ENCODE measurements at places on chromosomes 1 and 21. TPM values are rescaled to one million over a fixed set of nuclear protein-coding genes. Genes with fewer than 3 reads are reported as not detected.
A peak's percentile ranks its signal among the peaks of the same experiment; 100 is the strongest.

Gene ZNF684
- 6.0 TPM for total RNA-seq

DNA sequence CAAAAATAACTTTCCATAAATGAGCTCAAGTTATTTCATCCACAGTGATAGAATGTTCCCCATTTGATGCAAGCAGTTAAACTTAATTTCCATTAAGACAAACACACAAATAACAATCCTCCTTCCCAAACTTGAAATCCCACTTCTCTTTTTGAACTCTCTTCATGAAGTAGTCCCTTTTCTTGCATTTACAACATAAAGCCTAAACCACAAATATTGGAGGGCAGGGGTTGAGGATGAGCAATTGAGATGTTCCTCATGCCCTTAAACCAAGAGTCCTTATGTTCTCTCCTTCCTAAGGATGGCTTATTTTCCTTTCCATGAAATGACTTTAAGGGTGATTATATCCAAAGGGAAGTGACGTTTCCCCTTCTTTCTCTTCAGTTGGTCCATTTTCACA is 228.8 kb downstream of the DISC1 start:
- peaks cover 3% of the 10 kb centered on the region for H3K36me3 ChIP-seq
- H3K4me3 ChIP-seq: no peak overlapping the region
- no peaks in the 10 kb centered on the region for H3K27me3 ChIP-seq
- DNase-seq: no peak
- H3K4me1 ChIP-seq: peaks cover 5% of the 10 kb centered on the region

Gene SPATA45
- total RNA-seq: 0.44 TPM

Gene SLC22A15
- total RNA-seq: 0.53 TPM

GRCh38 chr1:161307892-161308638 is 1.7 kb downstream of the MPZ start:
- no peak overlapping the region for H3K27ac ChIP-seq
- H3K4me3 ChIP-seq: no peak overlapping the region
- no peaks in the 10 kb centered on the region for H3K36me3 ChIP-seq
- no peak for DNase-seq
- H3K27me3 ChIP-seq: peaks cover 14% of the 10 kb centered on the region
- peaks cover 26% of the 10 kb centered on the region for H3K4me1 ChIP-seq

- DNase-seq: peak; percentile 81
- no peak overlapping the region for H3K4me3 ChIP-seq
- H3K4me1 ChIP-seq: peaks cover 46% of the 10 kb centered on the region
- peak overlapping the region; percentile 80 for H3K27ac ChIP-seq
- H3K36me3 ChIP-seq: no peaks in the 10 kb centered on the region
Observed at GRCh38 chr1:225699336-225699735, 46.4 kb upstream of the ENAH start.

DNA sequence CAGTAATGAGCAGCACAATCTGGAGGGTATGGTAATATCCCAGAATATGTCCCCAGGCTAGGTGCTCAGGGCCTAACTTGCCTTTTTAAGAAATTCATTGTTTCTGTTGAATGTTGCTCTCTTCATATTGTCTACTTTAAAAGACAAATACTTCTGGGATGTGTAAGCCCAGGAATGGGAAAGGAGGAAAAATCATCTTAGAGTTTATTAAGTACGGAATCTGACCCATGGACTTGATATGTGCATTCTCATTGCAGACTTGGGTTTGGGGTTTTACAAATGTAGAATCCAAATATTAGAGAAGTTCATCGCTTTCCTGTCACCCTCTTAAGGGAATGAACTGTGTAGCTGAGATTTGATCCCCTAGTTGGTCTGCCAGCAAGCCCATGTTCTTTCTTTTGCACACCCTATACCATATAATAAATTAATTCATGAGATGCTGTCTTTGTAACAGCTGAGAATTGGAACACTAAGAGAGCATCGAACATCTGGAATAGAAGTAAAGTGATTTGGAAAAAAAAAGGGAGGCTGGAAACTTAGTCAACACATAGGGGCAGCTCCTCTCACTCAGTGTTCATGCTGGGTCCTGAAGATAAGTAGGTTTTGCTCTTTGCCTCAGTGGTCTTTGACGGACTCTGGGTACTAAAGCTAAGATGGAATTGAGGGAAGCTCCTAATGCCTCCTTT is 235.8 kb upstream of the C1orf105 start:
- H3K27ac ChIP-seq: peak overlapping the region; percentile 90
- H3K27me3 ChIP-seq: no peaks in the 10 kb centered on the region
- no peak overlapping the region for H3K4me3 ChIP-seq
- DNase-seq: peak; percentile 83

- no peak overlapping the region for H3K27ac ChIP-seq
- no peak for DNase-seq
- peaks cover 6% of the 10 kb centered on the region for H3K4me1 ChIP-seq
- no peak overlapping the region for H3K4me3 ChIP-seq
- H3K27me3 ChIP-seq: no peaks in the 10 kb centered on the region
Observed at GRCh38 chr1:207847116-207847515, 63.8 kb downstream of the CD34 start.

DNA sequence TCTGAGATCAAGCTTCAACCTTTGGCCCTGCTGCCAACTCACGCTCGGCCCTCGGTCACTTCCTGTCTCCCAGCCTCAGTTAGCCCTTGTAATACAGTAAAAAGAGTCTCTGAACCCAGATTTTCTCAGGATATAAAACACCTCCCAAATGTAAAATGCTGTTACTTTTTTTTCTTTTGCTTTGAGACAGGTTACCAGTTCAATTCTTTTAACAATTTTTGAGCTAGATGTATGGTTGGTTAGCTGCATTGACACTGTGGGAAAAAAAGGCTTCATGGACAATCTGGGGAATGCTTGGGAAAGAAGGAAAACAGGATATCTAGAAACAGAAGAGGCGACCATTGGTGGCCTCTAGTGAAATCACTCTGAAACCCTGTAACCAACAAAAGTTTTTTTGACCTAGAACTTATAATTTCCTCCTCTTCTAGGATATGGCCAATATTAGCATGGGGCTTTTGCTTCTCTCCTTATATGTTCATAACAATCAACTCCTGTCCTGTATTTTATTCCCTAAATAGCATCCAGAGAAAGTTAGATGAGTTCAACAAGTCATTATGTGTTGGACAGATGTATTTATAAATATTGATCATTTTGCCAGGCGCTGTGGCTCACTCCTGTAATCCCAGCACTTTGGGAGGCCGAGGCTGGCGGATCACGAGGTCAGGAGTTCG is 1.3 kb downstream of the CMPK1 start:
- H3K36me3 ChIP-seq: peaks cover 3% of the 10 kb centered on the region
- H3K4me1 ChIP-seq: peaks cover 17% of the 10 kb centered on the region
- no peaks in the 10 kb centered on the region for H3K27me3 ChIP-seq
- peak; percentile 21 for DNase-seq

- H3K4me1 ChIP-seq: no peaks in the 10 kb centered on the region
- H3K36me3 ChIP-seq: peaks cover 67% of the 10 kb centered on the region
- no peak overlapping the region for H3K4me3 ChIP-seq
- no peak for DNase-seq
- no peaks in the 10 kb centered on the region for H3K27me3 ChIP-seq
Observed at GRCh38 chr1:39324888-39325287, 120.4 kb downstream of the MACF1 start.

GRCh38 chr21:41573902-41574690 is 66.1 kb upstream of the TMPRSS2 start:
- H3K4me3 ChIP-seq: no peak overlapping the region
- H3K36me3 ChIP-seq: no peaks in the 10 kb centered on the region
- H3K4me1 ChIP-seq: no peaks in the 10 kb centered on the region
- H3K27me3 ChIP-seq: peaks cover 2% of the 10 kb centered on the region
- no peak for DNase-seq

DNA sequence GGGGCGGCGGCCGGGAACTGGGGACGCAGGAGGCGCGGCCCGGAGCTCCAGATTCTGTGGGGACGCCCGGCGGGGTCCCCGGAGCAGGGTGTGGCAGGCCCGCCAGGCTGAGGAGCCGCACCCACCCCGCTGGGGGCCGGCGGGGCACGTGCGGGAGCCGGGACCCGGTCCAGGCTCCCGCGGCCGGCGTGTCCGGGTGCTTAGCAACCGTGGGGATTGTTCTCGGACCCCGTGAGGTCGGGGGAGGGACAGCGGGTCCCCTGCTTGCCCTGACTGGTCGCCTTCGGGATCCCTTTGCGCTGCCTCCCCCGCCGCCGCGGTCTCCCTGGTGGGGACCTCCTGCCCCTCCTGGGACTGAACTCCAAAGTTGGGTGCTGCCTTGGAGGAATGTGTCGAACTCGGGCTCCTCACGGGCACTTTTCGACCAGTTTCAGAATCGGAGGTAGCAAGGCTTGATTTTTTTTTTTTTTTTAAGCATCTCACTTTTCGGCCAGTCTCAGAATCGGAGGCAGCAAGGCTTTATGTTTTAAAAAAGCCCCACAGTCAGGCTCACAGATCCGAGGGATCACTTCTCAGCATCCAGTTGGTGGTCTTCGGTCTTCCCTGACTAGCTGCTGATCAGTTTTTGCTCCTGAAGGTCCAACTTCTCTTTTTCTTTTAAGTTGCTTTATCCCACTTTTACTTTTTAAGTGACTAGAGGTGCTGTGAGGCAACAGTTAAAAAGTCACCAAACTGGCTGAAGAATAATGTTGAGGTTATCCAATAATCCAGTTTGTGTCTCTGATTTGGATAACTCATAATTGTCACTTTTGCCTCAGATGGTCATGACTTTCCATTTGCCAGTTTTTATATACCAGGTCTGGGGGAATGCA is 648 bp downstream of the FAM76A start:
- H3K27me3 ChIP-seq: no peaks in the 10 kb centered on the region
- peak overlapping the region; percentile 83 for H3K4me3 ChIP-seq
- H3K4me1 ChIP-seq: peaks cover 12% of the 10 kb centered on the region
- peak overlapping the region; percentile 89 for H3K27ac ChIP-seq

GRCh38 chr1:42849944-42850343 is 3.5 kb downstream of the ZNF691 start:
- no peak overlapping the region for H3K27ac ChIP-seq
- H3K36me3 ChIP-seq: peaks cover 31% of the 10 kb centered on the region
- no peak for DNase-seq
- H3K4me3 ChIP-seq: no peak overlapping the region

DNA sequence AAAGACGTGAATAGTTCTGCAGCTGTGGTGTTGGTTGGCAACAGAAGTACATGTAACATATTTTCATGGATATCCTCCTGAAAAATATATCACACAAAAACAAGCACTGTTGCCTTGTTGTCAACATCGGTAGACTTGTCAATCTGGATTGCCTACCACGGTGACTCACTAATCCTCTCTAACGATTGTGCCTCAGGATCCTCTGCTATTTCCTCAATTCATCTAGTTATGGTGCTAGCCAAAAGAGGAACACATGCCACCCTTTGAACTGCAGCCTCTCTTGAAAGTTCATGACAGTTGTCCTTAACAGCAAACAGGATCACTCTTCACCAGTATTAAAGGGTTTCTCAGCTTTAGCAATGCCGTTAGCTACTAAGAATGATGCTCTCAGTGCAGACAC is 25.7 kb downstream of the RASAL2 start:
- no peaks in the 10 kb centered on the region for H3K36me3 ChIP-seq
- H3K27me3 ChIP-seq: no peaks in the 10 kb centered on the region
- H3K27ac ChIP-seq: no peak overlapping the region
- peak; percentile 9 for DNase-seq
- H3K4me1 ChIP-seq: no peaks in the 10 kb centered on the region

Gene SPRR2D
- total RNA-seq: not detected

Gene RNF207
- 16.4 TPM for total RNA-seq

DNA sequence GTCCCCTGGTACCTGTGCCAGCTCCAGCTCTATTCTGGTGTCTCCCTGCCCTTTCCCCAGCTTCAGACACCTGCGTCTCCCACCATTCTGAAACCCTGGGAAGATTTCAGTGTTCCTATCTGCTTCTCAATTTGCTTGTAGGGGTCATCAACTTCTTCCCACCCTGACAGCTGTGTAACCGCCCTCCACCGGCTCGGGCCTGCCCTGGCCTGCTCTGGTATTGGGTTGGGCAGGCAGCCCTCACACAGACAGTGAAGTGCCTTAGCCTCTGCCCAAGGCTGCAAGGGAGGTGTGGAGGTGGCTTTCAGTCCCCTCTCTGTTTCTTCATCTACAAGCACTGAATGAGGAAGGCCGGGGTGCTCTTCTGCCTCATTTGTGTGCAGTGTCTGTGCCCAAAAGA is 97.2 kb downstream of the LAMC2 start:
- peak overlapping the region; percentile 76 for H3K27ac ChIP-seq
- peaks cover 81% of the 10 kb centered on the region for H3K4me1 ChIP-seq
- no peak for DNase-seq
- H3K27me3 ChIP-seq: no peaks in the 10 kb centered on the region

Gene FLG2
- not detected for total RNA-seq

DNA sequence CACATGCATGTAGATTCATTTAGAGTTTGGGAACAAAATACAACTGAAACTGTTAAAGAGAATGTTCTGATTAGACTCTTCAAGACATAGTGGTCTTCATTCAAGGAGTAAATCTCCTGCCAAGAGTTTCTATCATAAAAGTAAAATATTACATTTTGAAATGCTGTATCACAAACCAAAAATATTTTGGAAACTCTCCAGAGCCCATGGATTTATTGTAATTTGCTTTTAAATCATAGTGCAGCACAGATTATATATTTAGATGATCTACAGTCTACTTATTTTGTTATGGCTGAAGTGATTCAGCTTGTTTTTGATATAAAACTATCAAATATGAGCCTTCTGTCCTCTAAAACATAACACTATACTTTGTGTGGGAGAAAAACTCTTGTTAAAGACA is 105.3 kb downstream of the DISP1 start:
- DNase-seq: no peak
- H3K4me1 ChIP-seq: peaks cover 2% of the 10 kb centered on the region
- no peak overlapping the region for H3K27ac ChIP-seq
- no peak overlapping the region for H3K4me3 ChIP-seq
- H3K36me3 ChIP-seq: no peaks in the 10 kb centered on the region

Gene C1QB
- total RNA-seq: 18.5 TPM

GRCh38 chr1:18907917-18908845 is 5.8 kb upstream of the ALDH4A1 start:
- no peaks in the 10 kb centered on the region for H3K27me3 ChIP-seq
- peak overlapping the region; percentile 56 for H3K27ac ChIP-seq
- H3K4me1 ChIP-seq: peaks cover 32% of the 10 kb centered on the region
- no peak for DNase-seq
- peaks cover 30% of the 10 kb centered on the region for H3K36me3 ChIP-seq
- no peak overlapping the region for H3K4me3 ChIP-seq

Gene NFASC
- total RNA-seq: 1.0 TPM

DNA sequence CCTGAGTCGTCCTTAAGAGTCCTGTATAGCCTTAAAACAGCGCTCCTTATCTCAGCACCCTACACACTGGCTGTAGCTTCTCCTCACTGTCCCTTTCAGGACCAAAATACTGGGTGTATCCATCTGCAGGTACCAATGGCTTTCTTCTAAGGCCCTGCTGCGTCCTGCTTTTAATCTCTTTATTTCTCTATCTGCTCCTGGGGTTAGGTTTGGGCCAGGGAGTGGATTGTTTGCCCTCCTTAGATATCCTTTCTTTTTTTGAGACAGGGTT is 12.1 kb downstream of the IL6R start:
- no peak overlapping the region for H3K4me3 ChIP-seq
- H3K27ac ChIP-seq: no peak overlapping the region
- H3K36me3 ChIP-seq: no peaks in the 10 kb centered on the region
- no peaks in the 10 kb centered on the region for H3K27me3 ChIP-seq

Gene SLC16A4
- 9.1 TPM for total RNA-seq

- peaks cover 23% of the 10 kb centered on the region for H3K27me3 ChIP-seq
- no peak overlapping the region for H3K27ac ChIP-seq
- H3K4me1 ChIP-seq: peaks cover 6% of the 10 kb centered on the region
- no peak overlapping the region for H3K4me3 ChIP-seq
- DNase-seq: no peak
- no peaks in the 10 kb centered on the region for H3K36me3 ChIP-seq
Observed at GRCh38 chr1:27936370-27936769, 1.6 kb downstream of the SMPDL3B start.

Measured in muscle of leg (tissue), 16 donors.